Pons (tissue), 1 donor: ENCODE measurements at places on chromosomes 1 and 21.

GRCh38 chr1:174920093-174920492, 79.7 kb upstream of the CACYBP start:
- DNase-seq = no peak

- DNase-seq = no peak
Observed at GRCh38 chr1:54310439-54311328, 95.5 kb downstream of the SSBP3 start.

- DNase-seq = no peak
Observed at GRCh38 chr1:243963571-243963970, 87.5 kb upstream of the ZBTB18 start.

GRCh38 chr1:6962996-6963911, 178.0 kb downstream of the CAMTA1 start:
- no peak for DNase-seq

DNA sequence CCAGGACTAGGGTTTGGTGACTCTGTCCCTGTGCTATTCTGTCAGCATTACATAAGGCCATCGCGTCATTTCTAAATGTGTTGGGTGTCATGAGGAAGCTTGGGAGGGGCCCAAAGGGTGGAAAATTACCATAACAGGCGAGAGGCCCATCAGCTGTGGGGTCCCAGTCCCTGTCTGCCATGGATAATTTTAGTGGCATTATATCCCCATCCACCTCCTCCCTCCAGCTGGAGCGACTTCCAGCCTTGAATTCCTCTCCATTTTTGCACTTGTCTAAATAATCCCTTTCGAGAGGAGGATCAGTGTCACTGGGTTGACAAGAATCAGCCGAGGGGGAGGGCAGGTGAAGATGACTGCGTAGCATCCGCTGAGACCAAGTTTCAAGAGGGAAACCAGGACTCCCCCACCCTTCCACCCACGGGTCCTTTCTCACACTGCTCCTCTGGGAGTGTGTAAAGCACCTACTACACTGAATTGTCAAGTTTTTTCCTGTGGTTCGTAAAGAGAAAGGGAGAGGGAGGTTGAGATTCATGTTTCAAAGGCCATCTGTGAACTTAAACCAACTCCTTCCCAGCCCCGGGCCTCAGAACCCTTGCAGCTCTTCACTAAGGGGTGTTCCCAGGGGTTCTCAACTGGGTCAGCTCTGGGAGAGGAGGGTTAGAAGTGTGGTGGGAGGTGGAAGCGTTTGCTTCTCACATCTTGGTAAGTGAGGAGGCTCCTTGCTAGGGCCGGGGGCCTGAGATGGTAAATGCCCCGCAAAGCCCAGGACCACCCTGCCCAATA, 29.2 kb downstream of the VASH2 start:
- no peak for DNase-seq

- no peak for DNase-seq
Observed at GRCh38 chr1:179476484-179476883, 99.3 kb downstream of the NPHS2 start.

- no peak for DNase-seq
Observed at GRCh38 chr1:9112961-9113880, 15.7 kb downstream of the GPR157 start.

DNA sequence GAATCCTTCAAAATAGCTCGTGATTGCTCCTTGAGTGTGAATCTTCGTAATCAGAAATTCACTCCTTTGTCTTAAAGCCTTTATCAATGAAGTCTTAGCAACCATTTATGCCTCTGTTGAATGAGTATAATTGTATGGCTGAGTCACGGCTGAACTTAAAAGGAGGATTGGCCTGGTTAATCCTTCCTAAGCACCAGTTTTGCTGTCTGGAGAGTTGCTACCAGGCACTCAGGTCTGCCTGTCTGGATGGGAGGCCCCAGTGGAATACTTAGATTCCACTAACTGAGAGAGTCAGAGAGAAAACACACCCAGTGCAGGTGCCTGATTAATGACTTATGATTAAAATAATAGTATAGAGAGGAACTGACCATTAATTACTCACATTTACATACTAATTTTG, 7.6 kb upstream of the HHAT start:
- no peak for DNase-seq

DNA sequence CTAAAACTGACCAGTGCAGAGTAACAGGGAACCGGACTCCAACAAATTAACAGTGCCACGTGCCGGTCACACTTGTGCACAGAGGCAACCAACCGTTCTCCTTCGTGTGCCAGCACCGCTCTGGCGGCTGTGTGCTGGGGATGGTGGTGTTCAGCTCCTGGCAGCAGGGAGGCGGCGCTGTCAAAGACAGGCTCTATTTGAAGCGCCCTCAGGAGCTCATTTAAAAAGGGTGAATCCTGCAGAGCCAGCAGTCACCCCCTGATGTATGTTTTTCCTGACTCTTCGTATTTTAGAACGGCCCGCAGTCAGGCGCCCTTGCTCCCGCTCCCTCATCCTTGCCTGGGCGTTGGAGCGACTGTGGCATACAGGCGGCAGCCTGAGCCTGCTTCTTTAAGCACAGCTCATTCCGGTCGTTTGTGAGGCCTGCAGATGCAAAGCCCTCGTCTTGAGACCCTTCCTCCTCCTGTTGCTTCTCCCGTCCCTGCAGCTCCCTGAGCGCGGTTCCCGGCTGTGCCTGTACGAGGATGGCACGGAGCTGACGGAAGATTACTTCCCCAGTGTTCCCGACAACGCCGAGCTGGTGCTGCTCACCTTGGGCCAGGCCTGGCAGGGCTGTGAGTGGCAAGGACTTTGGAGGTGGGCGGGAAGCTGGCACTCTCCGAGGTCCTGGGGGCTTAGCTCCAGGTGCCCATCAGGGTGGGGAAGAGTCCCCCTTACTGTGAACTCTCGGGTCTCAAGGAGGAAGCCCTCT, 1.1 kb downstream of the DFFB start:
- peak; percentile 51 for DNase-seq

DNA sequence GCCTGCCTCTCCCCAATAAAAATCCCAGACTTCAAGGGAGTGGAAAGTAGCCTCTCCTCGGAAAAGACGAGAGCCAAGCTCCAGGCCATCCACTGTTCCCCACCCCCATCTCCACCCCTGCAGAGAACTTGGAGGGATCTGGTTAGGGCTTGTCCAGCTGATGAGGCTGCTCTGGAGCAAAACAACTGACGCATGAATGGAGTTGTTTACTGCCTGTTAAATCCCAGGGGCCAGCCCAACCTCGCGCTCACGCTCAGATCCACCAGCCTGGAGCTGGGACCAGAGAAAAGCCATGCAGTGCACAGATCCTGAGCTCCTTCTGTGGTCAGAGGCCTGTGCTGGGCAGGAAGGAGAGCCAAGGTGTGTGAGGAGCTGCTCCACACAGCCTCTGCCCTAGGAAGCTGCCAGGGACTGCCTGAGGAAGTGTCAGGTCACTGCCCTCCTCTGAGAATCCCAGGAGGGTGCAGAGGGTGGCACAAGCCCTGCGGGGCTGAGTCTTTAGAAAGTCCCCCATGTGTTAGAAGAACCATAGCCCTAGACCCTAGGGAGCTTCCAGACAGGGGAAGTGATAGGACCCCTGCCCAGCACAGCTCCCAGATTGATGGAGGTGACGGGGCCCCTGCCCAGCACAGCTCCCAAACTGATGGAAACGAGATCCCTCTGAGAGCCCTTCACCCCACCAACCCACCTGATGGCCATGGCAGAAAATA, 109.0 kb upstream of the IPO9 start:
- peak; percentile 92 for DNase-seq
